ENCODE measurements at places on chromosomes 3 and 15. TPM values are rescaled to one million over a fixed set of nuclear protein-coding genes. Genes with fewer than 3 reads are reported as not detected.

- no peak for DNase-seq
Observed at GRCh38 chr3:185734725-185735096, 90.1 kb downstream of the IGF2BP2 start.

GRCh38 chr3:69079269-69080159 lies 651 bp downstream of the UBA3 start:
- no peak for DNase-seq

GRCh38 chr3:56962206-56962605 lies 98.3 kb upstream of the SPATA12 start:
- DNase-seq: no peak

DNA sequence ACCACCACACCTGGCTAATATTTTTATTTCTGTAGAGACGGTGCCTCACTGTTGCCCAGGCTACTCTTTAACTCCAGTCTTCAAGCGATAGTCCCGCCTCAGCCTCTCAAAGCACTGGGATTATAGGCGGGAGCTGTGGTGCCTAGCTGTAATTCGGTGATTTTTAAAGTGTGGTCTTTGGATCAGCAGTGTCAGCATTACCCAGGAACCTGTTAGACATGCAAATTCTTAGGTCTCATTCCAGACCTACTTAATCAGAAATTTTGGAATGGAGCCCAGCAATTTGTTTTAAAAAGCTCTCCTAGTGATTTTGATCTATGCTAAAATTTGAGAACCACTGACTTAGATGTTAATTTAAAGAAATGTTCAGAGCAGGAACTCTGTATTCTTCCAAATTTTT lies 51.9 kb downstream of the GOLM2 start:
- DNase-seq: no peak

DNA sequence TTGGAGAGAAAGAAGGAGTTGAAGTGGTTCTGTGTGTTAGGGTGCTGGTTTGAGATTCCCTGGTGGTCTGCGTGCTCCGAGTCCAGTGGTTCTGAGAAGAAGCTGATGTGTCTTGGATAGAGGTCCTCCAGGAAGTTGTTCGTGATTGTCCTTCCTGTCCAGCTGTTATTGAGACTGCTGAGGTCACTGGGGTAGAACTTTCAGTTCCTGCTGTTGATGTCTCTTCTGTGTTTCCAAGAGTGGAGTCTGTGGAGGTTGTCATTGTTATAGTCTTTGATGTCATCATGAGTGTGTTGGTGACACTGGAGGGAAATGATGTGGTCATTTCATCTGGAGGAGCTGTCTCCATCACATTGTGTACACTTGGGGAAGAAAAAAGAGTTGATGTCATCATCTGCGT lies 20.8 kb downstream of the MUC4 start:
- no peak for DNase-seq

- DNase-seq: no peak
Observed at GRCh38 chr3:168864107-168865021, 768.6 kb upstream of the GOLIM4 start.

DNA sequence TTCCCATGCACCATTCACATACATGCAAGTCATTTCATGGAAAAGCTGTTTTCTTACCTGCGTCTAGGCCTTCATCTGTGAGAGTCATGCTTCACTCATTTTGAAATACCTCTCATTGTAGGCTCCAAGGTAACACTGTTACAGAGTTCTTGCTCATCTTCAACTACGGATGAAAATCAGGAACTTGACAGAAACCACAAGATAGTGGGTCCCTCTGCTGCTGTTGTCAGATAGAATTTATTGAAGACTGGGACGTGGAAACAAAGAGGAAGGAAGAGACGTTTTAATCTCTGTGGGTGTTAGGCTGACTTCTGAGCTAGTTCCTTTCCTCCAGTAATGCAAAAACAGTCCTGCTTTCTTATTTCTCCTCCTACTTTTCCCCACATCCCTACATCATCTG lies at the start of gene P2RY14:
Gene P2RY14 (minus strand): TSS at position 313 of the 400 bp plus-strand sequence. CDS start 64,226 bp downstream, outside the sequence.
- no peak for DNase-seq

DNA sequence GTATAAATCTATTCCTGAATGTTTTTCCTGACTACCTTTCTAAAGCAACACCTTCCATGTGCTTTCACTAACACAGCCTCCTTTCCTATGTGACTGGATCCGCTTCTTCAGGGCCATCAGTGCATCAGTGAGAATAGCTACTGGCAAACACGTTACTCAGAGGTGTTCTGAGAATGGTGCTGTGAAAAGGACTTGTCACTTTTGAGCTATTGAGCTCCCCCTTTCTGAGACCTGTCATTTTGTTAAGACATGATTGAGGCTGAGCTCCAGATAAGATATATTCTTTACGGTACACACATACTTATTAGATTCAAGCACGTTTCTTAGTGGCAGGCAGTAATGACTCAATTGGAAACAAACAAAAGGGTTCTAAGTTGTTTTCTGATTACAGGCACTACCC lies 45.0 kb upstream of the ADCY5 start:
- DNase-seq: no peak

GRCh38 chr15:59360896-59361295 lies 11.8 kb downstream of the MYO1E start:
- DNase-seq: no peak

OSBPL10 gene
- total RNA-seq: 18.8 TPM

LRRN1 gene
- total RNA-seq: 2.0 TPM

BMF gene
- total RNA-seq: 17.2 TPM

ZNF80 gene
- total RNA-seq: not detected

SAMMSON gene
- not detected for total RNA-seq

PLA2G4D gene
- total RNA-seq: not detected

NDN gene
- total RNA-seq: 27.1 TPM
